GM18507 (cell line): ENCODE measurements at places on chromosomes 7 and 10.

DNA sequence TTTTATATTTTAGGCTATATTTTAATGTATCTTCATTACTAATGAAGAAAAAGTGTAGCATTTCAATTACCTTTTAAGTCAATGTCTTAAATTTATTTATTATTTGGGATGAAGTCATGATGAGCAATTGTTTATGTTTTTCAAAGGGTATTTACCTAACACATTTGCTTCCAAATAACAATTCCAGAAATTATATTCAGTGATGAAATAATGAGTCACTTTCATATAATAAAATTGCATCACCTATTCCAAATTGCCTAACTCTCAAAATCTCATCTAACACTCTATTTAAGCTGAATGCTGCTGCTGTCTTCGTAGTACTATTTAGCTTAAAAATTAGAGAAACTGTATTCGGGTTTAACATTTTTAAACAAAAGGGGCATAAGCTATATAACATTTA lies 97.7 kb downstream of the PRKG1 start:
- DNase-seq: no peak

- no peak for DNase-seq
Observed at GRCh38 chr7:36620166-36620708, 104.1 kb downstream of the AOAH start.

DNA sequence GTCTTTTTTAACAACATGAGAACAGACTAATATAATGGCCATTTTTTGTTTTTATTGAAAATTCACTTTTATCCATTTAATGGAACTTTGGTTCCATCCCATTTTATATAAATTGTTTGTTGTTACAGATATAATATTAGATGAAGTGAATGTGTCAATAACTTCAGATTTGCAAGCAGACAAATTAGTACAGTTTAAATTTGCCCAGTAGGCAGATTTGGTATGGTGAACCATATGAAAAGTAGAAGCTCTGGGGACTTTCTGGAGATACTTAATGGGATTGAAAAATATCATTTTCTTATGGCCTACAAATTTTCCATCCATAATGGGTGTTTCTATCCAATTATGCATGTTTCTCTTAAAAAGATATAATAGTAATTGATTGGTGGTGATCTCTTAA lies 1196.2 kb upstream of the C7orf33 start:
- DNase-seq: no peak

DNA sequence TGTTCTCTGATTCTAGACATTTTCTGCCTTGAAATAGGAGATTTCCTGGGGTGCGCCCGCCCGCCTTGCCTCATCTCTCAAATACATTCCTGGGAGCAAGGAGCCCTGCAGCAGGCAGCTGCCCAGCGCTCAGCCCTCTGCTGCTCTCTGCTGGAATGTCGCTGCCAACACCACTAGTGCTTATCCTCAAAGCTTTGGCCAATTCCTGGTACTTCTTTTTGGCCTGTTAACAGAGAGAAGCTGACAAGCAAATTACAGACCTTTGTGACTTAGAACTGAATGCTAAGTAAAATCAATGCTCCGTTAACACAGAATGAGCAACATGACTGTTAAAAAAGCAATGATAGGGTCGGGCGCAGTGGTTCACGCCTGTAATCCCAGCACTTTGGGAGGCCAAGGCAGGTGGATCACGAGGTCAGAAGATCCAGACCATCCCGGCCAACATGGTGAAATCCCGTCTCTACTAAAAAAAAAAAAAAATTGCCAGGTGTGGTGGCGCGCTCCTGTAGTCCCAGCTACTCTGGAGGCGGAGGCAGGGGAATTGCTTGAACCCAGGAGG lies 41.9 kb upstream of the SYPL1 start:
- peak; percentile 65 for DNase-seq
